ENCODE measurements at places on chromosomes 16 and 17.

GRCh38 chr16:49921791-49922456 is 66.0 kb upstream of the ZNF423 start:
- peak; percentile 67 for DNase-seq

- DNase-seq: no peak
These were observed 973 bp upstream of the KRT15 start for GRCh38 chr17:41519501-41520224.

DNA sequence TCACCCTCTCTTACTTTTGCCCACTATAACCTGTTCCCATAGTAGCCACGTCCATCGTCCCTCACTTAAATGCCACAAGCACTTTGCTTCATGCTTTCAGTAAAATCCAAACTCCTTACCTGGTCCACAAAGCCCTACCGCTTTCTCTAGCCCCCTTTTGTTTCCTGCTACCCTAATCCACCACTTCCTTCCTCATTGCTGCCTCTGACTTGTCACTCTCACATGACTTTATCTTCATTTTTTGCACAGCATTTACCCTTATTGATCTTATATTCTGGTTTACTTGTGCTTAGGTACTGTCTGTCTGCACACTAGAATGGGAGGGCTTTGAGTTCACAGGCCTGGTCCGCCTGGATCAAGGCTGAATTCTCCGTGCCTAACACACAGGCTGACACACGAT is 340.0 kb downstream of the XYLT1 start:
- no peak for DNase-seq

GRCh38 chr17:73068322-73069153 is 23.9 kb downstream of the SLC39A11 start:
- no peak for DNase-seq

DNA sequence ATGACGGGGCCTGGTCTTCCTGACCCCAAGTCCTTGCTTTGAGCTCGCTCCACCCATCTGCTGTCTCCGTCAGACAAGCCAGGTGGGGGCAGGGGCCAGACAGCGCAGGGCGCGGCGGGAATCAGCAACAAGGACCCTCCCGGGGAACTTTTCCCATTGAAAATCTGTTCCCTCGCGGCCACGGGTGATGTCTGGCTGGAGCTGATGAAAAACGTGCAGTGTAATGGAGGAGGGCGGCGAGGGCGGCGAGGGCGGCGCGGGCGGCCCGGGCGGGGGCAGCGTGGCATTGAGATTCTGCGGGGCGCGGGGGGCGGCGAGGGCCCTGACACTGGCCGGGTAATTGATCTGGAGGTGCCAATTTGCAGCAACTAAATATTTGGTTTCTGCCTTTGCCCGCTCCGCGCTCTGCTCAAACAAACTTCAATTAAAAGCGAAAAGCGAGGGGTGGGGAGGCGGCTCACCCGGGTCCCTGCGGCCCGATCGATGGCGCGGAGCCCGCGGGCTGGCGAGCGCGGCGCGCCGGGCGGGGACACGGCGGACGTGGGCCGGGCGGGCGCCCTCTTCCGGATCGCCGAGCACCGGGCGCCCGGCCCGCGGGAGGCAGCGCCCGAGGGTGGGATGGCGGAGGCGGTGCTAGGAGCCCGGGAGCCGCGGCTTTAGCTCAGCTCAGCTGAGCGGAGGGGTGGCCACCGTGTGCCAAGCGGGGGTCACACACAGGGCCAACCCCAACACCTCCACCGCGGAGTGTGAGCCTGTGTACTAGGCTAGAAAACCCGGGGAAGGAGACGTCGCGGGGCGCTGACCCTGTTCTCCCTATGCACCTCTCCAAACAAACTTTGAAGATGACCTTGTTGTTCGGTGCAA is 32.4 kb downstream of the DCAKD start:
- peak; percentile 59 for DNase-seq

DNA sequence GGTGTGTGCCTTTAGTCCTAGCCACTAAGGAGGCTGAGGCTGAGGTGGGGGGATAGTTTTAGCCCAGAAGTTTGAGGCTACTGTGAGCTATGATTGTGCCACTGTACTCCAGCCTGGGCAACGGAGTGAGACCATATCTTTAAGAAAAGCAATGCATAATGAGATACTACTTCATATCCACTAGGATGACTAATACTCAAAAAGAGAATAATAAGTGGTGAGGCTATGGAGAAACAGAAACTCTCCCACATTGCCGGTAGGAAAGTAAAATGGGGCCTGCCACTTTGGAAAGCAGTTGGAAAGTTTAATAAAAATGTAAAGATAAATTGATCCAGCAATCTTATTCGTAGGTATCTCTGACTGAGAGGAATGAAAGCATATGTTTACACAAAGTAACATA is 4.6 kb upstream of the NPIPB2 start:
- DNase-seq: no peak

DNA sequence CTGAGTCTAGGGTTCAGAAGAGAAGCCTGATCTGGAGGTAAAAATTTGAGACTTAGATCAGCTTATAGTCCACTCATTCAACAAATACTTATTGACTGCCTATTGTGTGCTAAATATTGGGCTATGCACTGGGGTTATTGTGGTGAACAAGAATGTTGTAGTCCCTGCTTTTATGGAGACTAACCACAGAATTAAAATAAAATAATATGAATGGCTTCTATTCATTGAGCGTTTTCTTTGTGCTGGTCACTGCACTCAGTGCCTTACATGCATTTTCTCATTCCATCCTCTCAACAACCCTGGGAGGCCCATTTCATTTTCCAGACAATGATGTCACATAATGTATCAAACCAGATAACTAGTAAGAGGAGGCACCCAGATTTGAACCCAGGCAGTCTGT is 4.8 kb downstream of the NEK8 start:
- DNase-seq: no peak
